Stimulated activated CD4-positive, alpha-beta T cell treated with anti-CD3 and anti-CD28 coated beads, Interleukin-2, amount 100 ng/mL, for 48 hours (primary cell): ENCODE measurements at places on chromosomes 6 and 20.

GRCh38 chr6:136077834-136078576 lies 172.1 kb downstream of the MTFR2 start:
- DNase-seq: no peak

DNA sequence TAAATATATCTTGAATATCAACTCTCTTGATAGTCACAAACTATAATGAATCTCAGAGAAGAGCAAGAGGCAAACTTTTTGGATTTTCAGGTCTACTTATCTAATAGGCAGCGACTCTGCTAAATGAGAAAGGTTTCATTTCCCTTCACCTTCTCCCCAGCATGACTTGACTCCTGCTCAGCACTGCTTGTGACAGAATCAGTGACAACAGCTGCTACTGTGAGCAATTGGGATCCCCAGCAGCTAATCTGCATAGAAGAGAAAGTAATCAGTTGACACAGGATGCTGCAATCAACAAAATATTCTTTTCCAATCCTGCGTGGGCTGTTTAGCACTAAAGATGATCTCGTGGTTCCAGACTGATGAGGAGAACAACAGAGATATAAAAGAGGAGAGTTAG lies 205.5 kb downstream of the MMUT start:
- no peak for DNase-seq

DNA sequence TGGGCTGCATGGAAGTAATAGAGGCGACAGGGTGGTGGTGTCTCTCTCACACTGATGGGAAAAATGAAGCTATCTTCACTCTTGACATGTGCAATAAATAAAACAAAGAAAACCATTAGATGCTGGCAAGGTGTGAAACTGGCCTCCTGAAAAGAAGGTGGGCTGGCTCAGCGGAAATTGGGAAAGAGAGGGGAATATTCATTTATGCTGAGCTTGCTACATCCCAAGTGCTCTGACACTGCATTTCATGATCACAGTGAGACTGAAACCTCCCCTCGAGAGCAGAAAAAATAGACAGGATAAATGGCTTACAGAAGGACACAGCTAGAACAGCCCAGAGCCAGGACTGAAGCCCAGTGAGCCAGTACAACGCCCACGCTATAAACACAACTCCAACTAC lies 112.1 kb upstream of the SMLR1 start:
- DNase-seq: no peak

DNA sequence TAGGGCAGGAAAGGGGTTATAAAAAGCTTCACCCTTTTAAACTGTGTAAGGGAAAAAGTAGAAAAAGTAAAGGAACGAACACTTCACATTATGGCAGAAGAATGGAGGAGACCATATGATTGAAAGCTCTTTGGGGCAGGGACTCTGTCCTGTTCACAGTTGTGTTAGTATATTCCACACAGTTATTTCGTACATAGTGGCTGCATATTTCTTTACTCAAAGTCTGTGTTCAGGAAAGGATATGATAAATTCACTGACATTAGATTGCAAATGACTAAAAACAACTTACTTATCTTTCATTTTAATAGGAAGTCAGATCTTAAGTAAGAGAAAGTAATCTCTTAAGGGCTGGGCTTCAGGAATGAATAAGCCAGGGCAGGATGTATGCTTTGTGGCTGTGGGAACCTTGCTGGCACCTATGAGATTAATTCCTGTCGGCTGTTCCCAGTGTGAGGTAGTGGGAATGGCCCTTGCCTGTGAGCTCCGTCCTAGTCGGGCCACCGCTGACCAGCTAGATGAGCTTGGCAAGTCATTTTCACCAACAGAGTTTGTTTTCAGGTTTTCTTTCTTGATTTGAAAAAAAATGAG lies 11.2 kb downstream of the PPP1R14C start:
- no peak for DNase-seq

DNA sequence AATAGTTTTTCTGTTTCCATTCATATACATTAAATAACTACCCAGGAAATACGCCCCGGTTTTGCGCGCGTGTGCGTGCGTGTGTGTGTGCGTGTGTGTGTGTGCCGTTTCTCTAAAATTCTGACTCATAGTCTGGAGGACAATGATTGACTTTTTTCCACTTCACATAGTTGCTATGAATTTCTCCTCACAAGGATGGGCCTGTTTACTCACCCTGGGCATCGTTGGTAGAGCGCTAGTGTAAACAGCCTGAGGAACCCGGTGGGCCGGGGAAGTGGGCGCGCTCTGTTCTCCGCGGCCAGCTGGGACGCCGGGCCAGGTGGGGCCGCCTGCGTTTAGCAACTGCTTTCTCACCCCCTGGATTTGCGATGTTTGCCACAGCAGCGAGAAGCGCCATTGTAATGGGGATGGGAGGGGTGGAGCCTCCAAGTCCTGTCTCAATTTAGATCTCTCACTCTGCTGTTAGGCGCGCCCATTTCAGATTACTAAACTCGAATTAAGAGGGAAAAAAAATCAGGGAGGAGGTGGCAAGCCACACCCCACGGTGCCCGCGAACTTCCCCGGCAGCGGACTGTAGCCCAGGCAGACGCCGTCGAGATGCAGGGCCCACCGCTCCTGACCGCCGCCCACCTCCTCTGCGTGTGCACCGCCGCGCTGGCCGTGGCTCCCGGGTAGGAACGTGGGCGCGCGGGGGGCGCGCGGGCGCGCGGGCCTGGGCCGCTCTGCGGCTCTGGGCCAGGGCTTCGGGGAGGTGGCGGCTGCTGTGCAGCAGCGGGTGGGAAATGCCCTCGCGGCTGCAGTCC lies at the start of gene CD109:
CD109 (plus strand) TSS at position 585 of the 803 bp plus-strand sequence; CDS start at position 598, 13 bp downstream.
- DNase-seq: peak; percentile 56

- no peak for DNase-seq
Measured at GRCh38 chr6:39303425-39304153, 10.6 kb downstream of the KCNK17 start.

DNA sequence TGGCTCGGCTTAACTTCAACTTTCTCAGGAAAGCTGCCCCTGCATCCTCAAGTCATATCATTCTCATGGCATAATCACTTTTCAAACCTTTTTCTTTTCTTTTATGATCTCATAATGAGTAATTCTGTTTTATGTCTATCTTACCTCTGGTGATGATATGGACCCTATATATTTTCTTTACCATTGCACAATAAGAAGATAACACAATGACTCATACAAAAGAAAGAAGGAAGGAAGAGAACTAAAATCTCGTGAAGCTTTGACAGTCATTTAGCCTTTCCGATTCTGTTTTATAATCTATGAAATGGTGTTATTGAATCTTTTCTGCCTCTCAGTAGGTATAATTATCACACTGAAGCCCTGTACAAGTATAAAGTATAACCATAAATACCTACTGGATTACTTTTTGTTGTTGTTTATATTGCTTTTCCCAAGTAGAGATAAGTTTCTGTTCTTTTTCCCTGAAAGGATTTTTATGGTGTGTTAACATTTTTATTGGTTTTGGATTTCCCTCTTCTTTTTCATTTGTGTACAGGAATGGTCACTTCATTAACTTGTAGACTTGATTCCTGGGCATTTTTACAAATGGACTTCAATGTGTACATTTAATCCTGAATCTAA lies 300.9 kb downstream of the LAMA2 start:
- DNase-seq: no peak

DNA sequence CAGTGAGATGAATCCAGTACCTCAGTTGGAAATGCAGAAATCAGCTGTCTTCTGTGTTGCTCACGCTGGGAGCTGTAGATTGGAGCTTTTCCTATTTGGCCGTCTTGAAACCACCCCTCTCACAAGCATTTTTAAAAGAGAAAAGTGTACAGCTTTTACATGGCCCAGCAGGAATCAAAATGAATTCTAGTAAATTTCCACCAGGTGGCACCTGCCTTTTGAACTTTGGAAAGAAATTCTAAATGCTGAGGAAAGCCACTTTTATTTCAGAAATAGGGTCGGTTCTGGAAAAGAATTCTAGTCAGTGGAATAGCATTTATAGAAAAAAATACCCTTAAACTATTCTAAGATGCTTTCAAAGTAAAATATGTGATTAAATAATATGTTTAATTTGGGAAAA lies 647.8 kb downstream of the CD109 start:
- no peak for DNase-seq

- no peak for DNase-seq
Measured at GRCh38 chr6:84771125-84771755, 6.8 kb upstream of the TBX18 start.

DNA sequence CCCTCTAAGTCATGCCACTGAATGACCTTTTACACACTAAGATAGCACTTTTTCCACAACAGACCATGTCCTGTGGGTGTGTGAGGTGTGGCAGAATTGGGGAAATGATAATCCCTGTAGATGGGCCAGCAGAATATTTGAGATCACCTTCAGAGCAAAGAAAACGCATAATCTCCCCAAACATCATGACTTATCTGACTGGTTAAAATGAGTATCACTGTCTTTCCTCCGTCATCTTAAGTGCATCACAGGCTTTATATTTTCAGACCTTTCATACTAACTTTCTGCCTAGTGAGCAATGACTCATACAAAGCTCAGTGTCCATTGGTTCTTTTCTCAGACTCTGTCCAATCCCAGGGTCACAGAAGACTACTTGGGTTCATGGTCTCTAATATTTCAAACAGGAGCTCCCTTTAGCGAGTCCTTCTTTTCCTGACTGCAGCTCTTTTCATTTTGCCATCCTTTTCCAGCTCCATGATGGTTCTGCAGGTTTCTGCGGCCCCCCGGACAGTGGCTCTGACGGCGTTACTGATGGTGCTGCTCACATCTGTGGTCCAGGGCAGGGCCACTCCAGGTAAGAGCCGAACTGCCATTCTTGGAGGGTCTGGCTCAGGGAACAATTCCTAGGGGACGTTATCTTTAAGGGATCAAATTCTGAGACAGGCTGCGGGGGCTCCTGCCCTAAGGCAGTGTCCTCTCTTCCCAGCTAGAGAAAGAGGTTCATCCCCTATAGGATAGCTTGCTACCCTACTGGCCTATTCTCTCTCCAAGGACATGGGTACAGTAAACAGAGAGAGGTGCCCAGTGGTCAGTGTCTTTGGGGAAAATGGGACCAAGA lies at the start of gene HLA-DPB1:
HLA-DPB1 (plus strand) TSS at position 423 of the 838 bp plus-strand sequence; CDS start at position 475, 52 bp downstream.
- no peak for DNase-seq

DNA sequence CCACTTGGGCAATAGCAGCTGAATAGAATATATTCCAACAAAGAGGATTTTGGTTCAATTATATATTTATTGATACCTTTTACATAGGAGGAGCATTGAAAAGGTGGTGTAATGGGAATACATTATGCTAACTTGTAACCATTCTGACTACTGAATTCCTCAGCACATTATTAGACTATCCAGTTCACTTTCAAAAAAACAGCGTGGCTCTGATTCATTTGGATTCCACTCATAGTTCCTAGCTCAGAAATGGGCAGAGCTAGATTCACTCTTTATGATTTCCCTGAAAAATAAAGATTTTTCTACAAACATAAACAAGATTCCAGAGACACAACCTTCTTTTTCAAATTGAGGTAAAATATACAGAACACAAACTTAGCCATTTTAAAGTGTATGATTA lies 9.2 kb upstream of the TRERF1 start:
- no peak for DNase-seq

DNA sequence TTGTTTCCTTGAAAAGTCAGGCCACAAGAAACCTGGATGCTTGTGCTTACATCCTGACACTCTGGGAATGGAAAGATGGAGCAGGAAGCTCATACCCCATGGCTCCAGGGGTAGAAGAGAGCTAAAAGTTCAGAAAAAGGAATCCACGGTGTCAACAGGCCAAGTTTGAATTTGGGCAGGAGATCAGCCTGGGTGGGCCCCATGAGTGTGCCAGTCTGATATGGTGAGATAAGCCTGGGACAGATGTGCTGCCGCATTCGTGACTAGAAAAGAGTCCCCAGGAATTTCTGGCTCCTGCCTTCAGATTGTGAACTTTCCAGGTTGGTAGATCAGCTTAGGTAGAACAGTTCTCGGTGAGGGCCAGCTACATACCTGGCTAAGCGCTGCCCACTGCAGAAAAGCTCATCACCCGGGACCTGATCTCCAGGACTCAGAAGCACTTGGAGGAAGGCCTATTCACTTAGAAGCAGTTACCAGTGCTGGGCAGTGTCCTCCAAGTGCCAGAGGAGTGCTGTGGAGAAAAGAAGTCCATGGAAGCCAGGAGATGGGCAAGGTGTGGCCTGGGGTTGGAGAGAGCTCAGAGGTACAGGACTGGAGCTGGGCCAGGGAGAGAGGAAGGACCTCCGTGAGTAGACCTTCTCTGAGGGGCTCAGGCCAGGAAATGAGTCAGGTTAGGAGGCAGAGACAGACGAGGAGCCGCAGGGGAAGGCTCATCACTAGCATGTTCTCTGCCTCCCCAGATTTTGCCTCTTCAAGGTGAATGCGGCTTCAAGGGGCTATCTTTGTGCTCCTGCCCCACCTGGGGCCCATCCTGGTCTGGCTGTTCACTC lies at the start of gene TSPO2:
TSPO2 (plus strand) TSS at position 242 of the 830 bp plus-strand sequence; CDS start at position 761, 519 bp downstream.
- DNase-seq: no peak

DNA sequence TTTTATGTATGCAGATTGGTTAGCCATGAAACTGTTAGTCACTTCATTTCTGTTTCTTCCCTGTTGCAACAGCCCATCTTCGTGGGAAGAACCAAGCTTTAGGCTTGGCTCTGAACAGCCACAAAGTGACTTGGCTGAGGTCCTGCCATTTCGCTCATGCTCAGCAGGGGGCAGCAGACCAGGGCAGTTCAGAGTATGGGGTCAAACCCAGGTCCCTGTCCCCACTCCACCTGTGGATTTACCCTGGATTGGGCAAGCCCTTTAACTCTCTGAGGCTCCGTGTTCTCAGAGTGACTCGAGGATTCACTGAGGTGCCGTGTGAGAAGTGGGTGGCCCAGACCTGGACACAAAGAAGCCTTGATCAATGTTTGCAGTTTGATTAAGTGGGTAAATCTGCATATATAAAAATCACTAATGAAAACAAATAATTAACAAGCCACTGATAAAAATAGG lies 19.8 kb upstream of the MAP1LC3A start:
- peak; percentile 58 for DNase-seq

GRCh38 chr20:49795135-49795424 lies 17.5 kb upstream of the SLC9A8 start:
- DNase-seq: no peak

- no peak for DNase-seq
Measured at GRCh38 chr20:32316667-32317066, 39.2 kb downstream of the KIF3B start.

DNA sequence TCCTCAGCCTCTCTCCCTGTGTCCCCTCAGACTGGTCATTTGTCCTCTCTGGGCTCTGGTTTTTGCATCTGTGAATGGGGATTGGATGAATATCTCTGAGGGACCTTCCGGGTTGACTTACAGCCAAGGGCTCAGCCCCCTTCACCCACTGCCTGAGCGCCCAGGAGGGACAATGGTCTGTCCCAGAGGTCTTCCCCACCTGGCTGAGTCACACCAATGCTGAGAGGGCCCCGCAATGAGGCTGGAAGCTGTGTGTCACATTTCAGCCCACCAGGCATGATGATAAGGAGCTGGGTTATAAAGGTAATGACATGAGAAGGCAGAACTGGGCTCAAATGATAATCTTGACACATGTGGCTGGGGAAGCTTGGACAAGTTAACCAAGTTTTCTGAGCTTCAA lies 70.5 kb downstream of the TOX2 start:
- no peak for DNase-seq
